ENCODE measurements at places on chromosomes 7 and 10.

- no peak for DNase-seq
Measured at GRCh38 chr7:31234836-31235605, 105.5 kb downstream of the NEUROD6 start.

GRCh38 chr10:126458466-126458865 is 70.2 kb upstream of the ADAM12 start:
- peak; percentile 47 for DNase-seq

GRCh38 chr7:70890147-70890969 is 241.6 kb upstream of the GALNT17 start:
- no peak for DNase-seq

DNA sequence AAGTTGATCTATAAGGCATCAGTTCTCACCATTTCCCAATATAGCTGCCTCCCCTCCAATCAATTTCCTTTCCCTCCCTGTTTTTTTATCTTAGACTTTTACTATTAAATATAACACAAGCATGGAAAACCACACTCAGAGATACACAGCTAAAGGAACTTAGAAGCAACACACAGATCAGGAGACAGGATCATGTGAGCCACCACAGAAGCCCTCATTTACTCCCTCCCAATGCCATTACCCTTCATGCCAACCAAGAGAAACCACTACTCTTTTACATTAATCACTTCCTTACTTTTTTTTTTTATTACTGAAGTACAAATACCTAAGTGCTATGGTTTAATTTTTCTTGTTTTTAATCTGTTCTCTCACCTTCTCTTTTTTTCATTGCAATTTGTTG is 33.0 kb downstream of the COG5 start:
- no peak for DNase-seq

- DNase-seq = no peak
Measured at GRCh38 chr10:127854769-127855590, 37.8 kb downstream of the CLRN3 start.

DNA sequence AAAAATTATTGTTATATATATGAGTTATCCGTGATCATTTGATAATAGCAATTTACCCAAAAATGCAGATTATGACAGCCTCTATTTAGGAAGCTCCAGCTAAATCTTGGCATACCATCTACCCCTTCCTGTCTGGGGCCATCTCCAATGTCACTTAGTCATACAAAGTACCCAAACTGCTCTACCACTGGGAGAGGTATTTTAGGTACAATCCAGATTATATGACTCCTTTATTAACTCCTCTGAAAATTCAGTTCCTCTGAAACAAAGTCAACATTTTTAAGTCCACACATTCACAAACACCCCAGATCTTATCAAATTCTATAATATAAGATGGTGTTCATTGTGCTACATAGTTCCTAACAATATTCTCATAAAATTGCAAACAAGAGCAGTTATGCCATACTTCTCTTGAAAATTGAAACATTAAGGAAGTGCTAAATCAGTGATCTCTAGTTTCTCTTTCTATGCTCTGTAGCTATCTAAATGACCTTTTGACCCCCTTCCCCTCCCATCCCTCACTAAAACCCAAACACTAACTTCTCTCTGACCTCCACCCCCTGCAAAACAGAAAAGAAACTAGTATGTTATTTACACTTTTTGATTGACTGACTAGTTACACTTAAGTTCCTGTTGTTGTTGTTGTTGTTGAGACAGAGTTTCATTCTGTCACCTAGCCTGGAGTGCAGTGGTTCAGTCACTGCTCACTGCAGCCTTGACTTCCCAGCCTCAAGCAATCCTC is 16.4 kb downstream of the HOXA1 start:
- no peak for DNase-seq

DNA sequence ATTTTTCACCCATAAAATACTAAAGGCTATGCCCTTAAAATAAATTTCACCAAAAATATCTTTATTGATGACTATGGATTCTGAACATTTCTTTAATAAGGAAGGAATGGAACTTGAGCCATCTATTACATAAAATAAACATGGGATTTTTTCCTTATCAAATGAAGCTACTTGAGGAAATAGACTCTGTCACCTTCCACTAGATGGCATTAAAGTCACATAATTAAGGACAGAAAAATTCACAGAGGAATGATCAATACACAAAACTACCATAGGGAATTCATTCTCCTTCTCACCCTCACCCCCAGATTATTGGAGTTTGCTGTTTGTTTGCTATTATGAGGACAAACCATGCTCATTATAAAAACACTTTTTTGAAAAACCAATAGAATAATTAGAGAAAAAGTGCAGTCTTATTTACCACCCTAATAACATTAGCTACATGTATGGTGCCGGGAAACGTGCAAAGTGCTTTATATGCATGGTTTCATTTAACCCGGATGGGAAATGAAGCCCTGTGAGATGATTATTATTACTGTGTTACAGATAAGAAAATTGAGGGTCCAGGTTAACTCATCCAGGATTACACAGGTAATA is 21.1 kb upstream of the FOXI2 start:
- DNase-seq = peak; percentile 34

GRCh38 chr10:52319926-52320325 is 5.8 kb downstream of the DKK1 start:
- peak; percentile 21 for DNase-seq

GRCh38 chr7:7688310-7688709 is 30.1 kb downstream of the RPA3 start:
- DNase-seq = no peak

GRCh38 chr7:121576148-121576917 is 180.2 kb upstream of the FAM3C start:
- DNase-seq = no peak

GRCh38 chr10:52951824-52952223 is 179.2 kb upstream of the MBL2 start:
- DNase-seq = peak; percentile 59

- no peak for DNase-seq
Measured at GRCh38 chr7:43484678-43485395, 98.1 kb upstream of the STK17A start.

DNA sequence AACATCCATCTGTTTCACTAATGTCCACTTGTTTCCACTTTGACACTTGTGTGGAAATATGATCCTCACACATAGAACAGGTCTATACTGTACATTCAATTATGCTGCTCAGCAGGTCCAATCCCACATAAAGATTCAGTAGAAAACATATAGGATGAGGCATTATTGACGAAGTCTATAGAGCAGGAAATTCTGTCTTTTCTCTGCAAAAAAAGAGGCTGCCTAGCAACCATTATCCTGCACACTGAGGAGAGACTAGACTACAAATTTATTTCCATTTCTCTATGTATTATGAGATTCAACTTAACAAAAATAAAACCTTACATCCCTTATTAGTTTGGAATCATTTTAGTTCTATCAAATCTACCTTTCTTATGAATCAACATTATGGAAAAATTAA is 204.6 kb upstream of the POM121L12 start:
- no peak for DNase-seq

DNA sequence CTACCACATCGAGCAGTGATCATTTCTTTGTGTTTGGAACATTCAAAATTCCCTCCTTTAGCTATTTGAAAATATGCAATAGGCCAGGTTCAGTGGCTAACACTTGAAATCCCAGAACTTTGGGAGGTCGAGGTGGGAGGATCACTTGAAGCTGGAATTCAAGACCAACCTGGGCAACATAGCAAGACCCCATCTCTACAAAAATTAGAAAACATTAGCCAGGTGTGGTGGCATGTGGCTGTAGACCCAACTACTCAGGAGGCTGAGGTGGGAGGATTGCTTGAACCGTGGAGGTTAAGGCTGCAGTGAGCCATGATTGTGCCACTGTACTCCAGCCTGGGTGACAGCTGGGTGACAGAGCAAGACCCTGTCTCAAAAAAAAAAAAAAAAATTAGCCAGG is 15.3 kb upstream of the EXOC4 start:
- no peak for DNase-seq

DNA sequence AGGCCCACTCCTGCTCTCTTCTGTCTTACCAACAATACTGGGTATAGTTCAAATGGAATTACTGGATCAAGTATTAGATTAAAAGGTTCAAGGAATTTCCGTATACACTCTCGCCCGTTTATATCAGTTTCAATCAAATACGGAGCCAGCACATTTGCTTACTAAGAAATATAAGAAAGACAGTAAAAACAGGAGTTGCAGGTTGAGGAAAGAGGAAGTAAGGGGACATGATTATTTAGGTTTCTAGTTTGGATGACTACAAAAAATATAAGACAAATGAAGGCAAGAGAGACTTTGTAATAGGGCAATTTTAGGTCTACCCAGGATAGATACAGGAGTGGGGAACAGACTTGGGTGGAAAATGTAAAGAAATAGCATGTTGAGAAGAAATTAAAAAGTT is 109.9 kb upstream of the ABI1 start:
- no peak for DNase-seq

- DNase-seq = no peak
Measured at GRCh38 chr10:30116041-30116491, 56.7 kb upstream of the JCAD start.

DNA sequence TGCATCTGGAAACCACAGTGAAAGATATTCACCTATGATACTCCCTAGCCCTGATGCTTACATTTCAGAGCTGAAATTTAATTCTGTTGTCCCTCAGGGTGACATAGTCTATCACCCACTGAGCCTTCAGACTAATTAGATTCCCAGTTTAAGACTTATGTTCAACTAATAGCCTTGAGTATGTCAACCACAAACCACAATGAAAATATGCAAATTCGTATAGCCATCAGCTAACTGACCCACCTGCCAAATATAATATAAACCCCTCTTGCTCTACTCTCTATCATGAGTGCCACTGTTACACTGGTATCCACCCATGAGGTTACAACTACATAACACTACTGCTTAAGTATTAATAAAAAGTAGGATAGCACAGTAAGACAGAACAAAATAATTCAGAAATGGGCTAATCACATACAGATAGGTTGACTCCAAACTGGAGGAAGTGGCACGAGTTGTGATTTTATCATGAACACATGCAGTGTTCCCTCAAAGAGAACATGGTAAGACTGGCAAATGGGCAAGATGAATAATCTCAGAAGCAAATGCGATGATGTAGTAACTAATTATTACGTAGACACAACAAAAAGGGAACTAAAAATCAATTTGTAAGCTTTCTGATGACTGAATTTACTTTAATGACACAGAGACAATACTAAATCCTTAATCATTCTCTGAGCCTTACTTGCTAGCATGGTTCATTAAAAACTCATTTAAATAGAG is 290.6 kb downstream of the PARD3 start:
- DNase-seq = no peak

DNA sequence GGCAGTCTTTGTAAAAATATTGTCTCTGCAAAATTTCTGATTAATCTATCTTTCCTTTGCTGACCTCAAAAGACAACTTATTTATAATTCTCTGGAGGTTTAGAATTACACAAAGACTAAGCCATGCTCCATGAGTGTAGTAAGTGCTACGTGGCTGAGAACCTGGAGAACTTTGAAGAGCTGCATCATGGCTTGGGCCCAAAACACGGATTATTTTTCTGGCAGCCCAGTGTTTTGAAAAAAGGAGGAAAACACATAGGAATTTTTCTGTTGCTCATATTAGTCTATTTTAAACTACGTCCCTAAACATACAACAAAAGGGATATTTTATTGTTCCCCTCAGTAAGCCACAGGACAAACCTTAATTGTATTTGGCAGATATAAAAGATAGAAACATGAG is 360.7 kb upstream of the MYO3A start:
- DNase-seq = no peak

GRCh38 chr7:26616235-26616634 is 248.2 kb downstream of the SKAP2 start:
- DNase-seq = no peak

DNA sequence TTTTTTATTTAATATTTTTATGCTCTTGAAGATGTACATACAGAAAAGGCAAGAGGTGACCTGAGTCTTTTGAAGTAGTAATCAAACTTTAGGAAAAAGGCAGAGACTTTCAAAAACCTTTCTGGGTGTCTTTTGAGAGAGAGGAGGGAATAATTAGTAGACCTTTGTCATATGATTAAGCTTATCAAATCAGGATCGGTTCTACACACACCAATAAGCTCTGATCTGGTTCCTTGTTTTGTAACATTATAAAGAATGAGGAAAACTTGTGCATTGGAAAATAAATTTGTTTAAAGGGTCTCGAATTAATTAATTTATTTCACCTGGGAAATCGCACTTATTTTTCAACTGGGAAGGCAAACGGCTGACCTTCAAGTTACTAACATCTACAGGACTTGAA is 11.9 kb downstream of the TWIST1 start:
- DNase-seq = no peak

- DNase-seq = no peak
Measured at GRCh38 chr7:69245646-69246045, 352.6 kb upstream of the AUTS2 start.

GRCh38 chr7:42029405-42029804 is 207.6 kb downstream of the GLI3 start:
- no peak for DNase-seq

DNA sequence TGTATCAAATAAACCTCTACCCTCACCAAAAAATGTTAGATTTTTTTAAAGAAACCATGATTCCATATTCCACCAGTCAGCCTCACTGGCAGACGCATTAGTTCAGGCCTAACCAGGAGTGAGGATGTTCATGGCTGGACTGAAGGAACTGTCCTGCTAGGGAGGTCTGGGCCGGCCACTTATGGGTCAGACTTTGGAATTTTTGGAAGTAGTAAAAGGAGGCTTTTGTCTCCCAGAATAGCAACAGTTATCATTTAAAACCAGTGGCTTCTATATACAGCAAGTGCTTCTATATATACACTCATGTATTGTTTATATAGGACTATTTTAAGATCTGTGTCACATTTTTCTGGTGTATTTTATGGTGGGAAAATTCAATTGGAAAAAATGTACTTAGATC is 120.5 kb downstream of the CNNM2 start:
- DNase-seq = no peak

DNA sequence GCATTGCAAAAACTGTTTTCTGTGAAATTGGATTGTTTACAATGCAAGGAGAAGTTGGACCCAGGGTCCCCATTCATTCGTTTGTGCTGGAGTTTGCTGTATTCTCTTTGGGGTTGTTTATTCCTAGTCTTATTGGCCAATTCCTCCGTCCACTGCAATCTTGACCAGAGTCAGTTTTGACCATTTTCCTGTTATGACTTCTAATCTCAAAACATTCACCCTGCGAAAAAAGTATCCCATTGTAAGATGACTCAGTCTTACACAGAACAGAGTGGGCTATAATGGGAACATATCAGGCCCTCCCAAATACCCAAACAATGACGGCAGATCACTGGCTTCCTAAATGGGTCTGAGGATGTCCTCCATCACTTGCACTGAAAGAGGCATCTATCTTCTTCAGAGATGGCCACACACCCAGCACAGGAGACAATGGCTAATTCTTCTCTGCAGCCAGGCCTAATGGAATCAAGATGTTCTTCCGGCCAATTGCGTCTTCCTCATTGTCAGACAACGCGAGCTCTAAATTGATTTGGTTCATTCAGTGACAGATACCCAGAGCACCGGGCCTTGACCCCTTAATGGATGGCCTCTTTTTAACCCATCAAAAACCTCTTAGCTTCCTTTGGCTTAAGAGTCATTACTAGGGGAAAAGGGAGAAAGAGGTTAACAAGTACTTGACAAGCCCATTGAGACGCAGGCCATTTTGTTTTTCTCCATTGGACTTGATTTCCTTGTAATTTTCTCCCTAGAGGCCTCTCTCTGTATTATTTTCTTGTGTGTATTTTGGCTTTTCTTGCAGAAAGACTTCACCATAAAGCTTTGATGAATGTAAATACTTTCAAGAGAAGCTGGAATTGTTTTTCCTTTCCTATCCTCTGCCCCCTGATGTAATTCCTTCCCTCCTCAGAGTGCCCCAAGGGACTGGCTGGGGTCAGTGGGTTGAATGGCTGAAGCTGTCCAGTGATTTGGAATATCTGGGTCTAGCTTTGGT is 129.6 kb downstream of the PRPF18 start:
- DNase-seq = peak; percentile 89

All from fibroblast of villous mesenchyme (primary cell).